Inflammatory macrophage treated with lipopolysaccharide for 1 hour (primary cell): ENCODE measurements at places on chromosomes 16 and 17.
A peak's percentile ranks its signal among the peaks of the same experiment; 100 is the strongest.

- DNase-seq: no peak
Measured at GRCh38 chr16:85759631-85760419, 8.9 kb upstream of the C16orf74 start.

- DNase-seq: no peak
Measured at GRCh38 chr16:80441935-80442334, 98.9 kb upstream of the DYNLRB2 start.

GRCh38 chr16:86398622-86399021 lies 111.7 kb upstream of the FOXF1 start:
- no peak for DNase-seq

- DNase-seq: no peak
Measured at GRCh38 chr16:80741724-80742123, 62.7 kb downstream of the CDYL2 start.

- DNase-seq: no peak
Measured at GRCh38 chr17:16046966-16047365, 47.3 kb downstream of the TTC19 start.

GRCh38 chr17:15351925-15352324 lies 10.5 kb upstream of the TEKT3 start:
- peak; percentile 49 for DNase-seq

GRCh38 chr16:2178321-2179106 lies 17.9 kb downstream of the CASKIN1 start:
- no peak for DNase-seq

- no peak for DNase-seq
Measured at GRCh38 chr17:67836205-67836987, 11.1 kb downstream of the BPTF start.

- peak; percentile 13 for DNase-seq
Measured at GRCh38 chr16:22270525-22270924, 26.7 kb upstream of the POLR3E start.

DNA sequence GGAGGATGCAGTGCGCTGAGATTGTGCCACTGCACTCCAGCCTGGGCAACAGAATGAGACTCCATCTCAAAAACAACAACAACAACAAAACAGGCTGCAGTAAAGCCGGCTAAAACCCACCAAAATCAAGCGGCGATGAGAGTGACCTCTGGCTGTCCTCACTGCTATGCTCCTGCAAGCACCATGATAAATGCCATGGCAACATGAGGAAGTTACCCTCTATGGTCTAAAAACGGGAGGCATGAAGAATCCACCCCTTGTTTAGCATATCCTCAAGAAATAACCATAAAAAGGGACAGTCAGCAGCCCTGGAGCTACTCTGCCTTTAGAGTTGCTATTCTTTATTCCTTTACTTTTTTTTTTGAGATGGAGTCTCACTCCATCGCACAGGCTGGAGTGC lies 8.4 kb upstream of the LGALS3BP start:
- no peak for DNase-seq

DNA sequence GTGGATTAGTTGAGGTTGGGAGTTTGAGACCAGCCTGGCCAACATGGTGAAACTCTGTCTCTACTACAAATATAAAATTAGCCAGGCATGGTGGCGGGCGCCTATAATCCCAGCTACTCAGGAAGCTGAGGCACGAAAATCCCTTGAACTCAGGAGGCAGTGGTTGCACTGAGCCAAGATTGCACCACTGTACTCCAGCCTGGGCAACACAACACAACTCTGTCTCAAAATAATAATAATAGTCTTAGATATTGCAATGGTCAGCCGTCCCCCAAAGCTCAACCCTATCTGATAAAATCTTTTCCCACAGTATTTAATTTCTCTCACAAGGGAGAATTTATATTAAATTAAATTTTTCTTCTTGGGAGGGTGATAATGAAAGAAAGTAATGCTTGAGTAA lies 169.6 kb downstream of the XYLT1 start:
- no peak for DNase-seq

GRCh38 chr17:45332505-45332904 lies 15.7 kb upstream of the MAP3K14 start:
- DNase-seq: no peak

DNA sequence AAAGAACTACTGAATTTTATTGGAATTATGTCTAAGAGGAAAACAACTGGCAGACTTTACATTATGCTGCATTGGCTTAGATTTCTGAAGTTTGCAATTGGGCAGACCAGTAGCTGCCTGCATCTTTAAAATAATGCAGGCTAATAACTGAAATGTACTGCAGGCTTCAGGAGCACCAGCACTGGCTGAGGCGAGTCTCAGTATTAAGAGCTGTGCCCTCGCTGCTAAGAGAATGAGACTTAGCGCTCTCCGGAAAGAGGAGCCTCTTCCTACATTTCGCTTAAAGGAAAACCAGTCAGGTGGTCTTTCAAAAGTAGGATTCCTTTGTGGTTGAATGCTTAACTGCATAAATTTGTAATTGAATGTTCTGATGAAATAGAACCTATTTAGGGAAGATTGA lies 885 bp downstream of the CNTNAP4 start:
- no peak for DNase-seq

GRCh38 chr16:8577678-8578304 lies 12.5 kb downstream of the TMEM114 start:
- DNase-seq: no peak

DNA sequence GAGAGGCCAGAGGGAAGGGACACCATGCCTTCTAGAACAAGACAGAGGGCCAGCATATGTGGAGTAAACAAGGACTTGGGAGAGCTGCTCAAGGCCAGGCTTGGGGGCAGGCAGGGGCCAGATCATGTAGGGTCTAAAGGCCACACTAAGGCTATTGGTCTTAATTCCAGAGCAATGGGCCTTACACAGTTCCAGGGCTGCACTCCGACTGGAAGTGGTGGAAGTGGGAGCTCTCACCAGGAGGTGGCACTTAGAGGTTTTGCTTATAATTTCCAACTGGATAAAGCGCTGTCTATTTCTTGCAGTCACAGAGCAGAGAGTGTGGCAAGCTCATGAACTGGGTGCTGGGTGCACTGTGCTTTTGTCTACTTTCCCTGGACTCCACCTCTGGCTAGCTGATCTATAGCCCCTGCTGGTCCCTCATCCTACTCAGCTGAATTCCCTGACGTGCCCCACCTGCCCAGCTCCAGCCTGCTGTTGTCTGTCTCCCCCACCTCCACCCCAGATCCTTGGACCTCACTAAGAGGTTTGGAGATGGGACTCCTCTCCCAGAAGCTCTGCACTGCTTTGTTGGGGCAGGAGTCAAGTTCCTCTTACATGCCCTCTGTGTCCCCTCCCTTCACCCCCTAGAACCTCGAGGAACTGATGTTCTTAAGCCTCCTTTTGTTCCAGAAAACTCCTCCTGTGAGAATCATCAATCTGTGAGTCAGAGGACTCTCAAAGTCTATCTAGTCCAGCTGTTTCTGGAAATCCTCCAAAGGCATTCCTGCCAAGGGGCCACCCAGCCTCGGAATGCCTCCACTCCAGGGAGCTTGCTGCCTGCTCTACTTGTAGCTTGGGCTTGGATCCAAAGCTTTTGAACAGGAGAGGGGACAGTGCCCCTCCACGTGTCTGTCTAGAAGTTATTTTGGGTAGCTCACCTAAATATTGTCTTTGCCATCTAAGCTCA lies 48.1 kb upstream of the KSR1 start:
- DNase-seq: no peak

- DNase-seq: no peak
Measured at GRCh38 chr16:23059433-23059832, 89.8 kb downstream of the USP31 start.

DNA sequence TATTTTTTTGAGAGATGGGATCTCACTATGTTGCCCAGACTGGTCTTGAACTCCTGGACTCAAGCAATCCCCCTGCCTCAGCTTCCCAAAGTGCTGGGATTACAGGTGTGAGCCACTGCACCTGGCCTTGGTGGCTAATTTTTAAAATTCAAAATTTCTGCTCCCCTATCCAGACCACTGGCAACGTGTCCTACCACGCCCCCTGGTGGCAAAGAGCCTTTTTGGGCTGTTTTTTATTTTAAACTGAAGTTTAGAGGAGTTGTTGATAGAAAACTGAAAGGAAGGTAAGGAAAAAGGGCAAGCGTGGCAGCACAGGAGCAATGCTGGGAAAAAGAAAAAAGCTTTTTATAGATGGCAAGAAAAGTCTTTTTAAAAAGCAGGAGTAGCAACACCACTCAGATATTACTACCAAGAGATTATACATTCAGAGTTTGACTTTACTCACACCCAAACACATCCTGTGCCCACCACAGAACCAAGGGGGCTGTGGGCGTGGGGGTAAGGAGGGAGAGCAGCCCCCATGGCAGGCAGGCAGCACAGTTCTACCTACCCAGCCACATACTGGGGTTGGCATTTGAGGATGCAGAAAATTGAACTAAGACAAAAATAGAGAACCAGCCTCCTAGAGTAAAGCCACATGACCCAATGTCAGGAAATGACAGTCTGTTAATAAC lies 4.2 kb upstream of the MXRA7 start:
- DNase-seq: peak; percentile 40

- no peak for DNase-seq
Measured at GRCh38 chr16:47046726-47047523, 73.5 kb upstream of the DNAJA2 start.

- DNase-seq: peak; percentile 52
Measured at GRCh38 chr17:48052956-48053757, 5.0 kb downstream of the NFE2L1 start.
